ENCODE measurements at places on chromosomes 16 and 17. TPM values are rescaled to one million over a fixed set of nuclear protein-coding genes. Genes with fewer than 3 reads are reported as not detected.

- DNase-seq = no peak
These were observed 30.1 kb downstream of the LCMT1 start for GRCh38 chr16:25141648-25142047.

- DNase-seq = no peak
These were observed 950.8 kb upstream of the GOT2 start for GRCh38 chr16:59684911-59685310.

- no peak for DNase-seq
These were observed 390.1 kb downstream of the RBFOX1 start for GRCh38 chr16:7722761-7723160.

DNA sequence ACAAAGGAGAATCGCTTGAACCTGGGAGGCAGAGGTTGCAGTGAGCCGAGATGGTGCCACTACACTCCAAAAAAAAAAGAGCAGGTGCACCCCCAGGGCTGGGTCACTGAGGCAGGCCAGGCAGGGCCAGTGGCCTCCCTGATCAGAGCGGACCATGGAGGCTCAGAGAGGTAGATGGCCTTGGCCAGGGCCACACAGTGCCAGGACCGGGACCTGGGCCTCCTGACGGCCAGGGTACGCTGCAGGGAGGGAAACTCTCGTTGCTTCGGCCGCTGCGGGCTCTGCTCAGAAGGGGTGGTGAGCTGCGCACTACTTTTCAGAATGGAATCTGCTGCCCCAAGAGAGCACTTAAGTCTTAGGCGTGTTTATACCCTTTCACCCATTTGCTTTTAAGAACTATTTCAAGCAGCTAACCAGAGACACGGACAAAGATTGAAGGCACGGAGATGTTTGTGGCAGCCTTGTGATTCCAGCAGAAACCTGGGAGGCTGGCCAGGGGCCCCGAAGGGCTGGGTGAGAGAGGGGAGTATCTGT, 17.1 kb downstream of the MYO1C start:
- DNase-seq = no peak

- DNase-seq = no peak
These were observed 48.3 kb downstream of the RNF213 start for GRCh38 chr17:80308692-80309517.

- no peak for DNase-seq
These were observed 222.6 kb upstream of the CPHXL start for GRCh38 chr16:75948886-75949285.

DNA sequence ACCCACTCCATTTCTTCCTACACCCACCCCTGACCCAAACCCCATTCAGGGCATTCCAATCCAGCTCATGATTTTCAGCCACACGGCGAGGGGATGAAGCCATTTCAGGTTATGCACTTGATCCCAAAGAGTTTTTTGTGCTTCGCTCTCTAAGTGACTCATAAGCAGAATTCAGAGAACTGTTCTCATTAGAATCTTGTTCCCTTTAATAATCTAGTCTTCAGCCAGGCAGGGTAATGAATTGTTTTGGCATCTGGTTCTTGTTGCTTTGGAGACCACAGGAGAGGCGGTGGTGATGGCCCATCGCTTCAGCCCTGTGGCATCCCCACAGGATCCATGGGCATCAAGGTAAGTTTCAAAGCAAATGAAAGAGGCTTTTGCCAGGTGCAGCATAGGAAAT, 4.8 kb upstream of the KRT31 start:
- DNase-seq = no peak

DNA sequence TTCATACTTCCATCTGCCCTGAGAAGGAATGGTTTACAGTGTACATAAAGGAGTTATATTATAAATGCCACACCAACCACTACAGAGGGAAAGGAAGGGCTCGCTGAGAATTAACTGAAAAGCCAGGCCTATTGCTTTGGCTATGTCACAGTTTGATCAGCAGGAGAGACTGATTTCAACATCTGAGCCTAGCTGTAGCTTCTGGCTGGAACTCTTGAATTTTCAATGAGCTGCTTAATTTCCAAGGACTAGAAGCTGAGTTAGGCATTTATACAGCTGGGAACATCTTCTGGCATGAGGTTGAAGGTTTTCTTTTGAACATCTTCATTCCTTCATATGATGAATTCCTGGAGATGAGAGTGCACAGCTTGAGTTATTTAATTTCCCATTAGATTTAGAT, 47.6 kb upstream of the GNAO1 start:
- no peak for DNase-seq

DNA sequence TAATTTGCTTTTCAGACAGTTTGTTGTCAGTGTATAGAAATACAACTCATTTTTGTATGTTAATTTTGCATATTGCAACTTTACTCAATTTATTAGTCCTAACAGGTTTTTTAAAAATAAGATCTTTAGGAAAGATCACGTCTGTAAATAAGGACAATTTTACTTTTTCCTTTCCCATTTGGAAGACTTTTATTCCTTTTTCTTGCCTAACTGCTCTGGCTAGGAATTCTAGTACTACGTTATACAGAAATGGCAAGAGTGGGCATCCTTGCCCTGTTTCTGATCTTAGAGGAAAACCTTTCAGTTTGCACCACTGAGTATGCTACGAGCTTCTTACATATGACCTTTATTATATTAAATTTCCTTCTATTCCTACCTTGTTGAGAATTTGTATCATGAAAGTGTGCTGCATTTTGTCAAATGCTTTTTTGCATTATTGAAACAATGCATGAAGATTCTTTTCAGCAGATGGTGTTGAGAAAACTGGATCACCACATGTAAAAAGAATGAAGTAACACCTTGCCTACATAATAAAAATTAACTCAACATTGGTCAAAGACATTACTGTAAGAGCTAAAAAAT, 113.4 kb downstream of the BRIP1 start:
- no peak for DNase-seq

DNA sequence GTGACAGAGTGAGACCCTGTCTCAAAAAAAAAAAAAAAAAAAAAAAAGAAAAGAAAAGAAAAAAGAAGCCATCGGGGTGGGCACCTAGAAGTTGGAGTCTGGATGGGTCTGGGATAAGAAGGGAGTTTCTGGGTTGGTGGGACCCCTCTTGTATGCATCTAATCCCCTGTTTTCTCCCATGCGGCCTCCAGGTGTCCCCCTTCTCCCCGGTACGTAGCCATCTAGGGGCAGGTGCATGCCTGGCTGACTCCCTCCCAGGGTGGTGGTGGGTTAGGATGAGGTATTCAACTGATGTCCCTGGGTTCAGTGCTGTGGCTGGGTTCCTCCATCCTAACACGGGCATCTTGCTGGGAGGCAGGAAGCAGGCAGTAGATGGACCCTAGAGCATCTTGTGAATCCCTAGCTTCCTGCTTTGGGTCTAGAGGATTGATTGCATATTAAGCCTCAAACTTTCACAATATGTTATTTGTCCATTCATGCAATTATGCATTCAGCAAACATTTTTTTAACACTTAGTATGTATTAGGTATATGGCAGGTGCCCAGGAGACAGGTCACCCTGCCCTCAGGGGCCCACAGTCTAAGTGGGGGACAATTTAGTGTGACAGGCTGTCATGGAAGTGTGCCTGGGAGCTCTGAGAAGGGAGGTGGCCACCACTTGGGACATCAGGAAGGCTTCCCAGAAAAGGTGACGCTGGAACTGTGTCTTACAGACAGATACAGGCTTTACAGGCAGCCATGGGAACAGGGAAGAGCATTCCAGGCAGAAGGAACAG, 13.1 kb downstream of the FMNL1 start:
- DNase-seq = no peak

- DNase-seq = peak; percentile 70
These were observed 1.7 kb upstream of the GPRC5B start for GRCh38 chr16:19886073-19886941.

- DNase-seq = no peak
These were observed 388.6 kb downstream of the GRIN2A start for GRCh38 chr16:9793623-9794022.

- no peak for DNase-seq
These were observed 502.7 kb upstream of the HSBP1 start for GRCh38 chr16:83305092-83305491.

DNA sequence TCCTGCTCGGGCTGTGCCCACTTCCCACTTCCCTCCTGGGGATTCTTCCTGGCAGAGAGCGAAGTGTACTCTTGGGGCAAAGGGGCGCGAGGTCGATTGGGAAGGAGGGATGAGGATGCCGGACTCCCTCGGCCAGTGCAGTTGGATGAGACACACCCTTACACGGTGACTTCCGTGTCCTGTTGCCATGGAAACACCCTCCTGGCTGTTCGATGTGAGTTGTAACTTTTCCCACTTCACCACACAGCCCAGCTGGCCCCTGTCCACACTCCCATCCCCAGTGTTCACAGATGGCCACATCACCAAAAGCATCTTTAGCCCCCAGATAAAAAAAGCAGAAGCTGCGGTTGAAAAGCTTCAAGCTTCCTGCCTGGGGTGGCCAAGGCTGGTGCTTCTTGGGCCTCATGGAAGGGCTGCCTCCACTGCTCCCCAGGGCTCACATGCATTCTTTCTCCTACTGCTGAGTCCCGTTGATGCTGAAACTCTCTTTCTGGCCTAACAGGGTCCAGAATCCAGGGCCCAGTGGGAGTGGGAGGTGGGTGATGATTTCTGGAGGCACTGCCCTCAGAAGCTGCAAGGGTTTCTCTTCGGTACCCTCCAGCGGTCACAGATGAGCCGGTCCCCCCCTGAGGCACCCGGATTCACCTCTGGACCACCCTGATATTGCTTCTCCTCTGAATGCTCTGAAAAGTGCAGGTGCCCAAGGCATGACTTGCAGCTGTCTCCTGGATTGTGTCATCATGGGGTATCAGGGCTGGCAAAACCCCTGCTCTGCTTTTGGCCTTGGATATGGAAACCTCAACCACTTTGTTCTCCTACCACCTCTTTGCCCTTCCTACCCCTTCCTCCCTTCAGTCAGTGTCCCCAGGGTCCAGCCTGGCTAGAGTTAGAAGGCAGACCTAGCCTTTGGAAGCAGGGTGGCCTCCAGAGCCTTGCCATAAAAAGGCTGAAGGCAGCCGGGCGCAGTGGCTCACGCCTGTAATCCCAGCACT, 2.2 kb upstream of the TRAF4 start:
- no peak for DNase-seq

DNA sequence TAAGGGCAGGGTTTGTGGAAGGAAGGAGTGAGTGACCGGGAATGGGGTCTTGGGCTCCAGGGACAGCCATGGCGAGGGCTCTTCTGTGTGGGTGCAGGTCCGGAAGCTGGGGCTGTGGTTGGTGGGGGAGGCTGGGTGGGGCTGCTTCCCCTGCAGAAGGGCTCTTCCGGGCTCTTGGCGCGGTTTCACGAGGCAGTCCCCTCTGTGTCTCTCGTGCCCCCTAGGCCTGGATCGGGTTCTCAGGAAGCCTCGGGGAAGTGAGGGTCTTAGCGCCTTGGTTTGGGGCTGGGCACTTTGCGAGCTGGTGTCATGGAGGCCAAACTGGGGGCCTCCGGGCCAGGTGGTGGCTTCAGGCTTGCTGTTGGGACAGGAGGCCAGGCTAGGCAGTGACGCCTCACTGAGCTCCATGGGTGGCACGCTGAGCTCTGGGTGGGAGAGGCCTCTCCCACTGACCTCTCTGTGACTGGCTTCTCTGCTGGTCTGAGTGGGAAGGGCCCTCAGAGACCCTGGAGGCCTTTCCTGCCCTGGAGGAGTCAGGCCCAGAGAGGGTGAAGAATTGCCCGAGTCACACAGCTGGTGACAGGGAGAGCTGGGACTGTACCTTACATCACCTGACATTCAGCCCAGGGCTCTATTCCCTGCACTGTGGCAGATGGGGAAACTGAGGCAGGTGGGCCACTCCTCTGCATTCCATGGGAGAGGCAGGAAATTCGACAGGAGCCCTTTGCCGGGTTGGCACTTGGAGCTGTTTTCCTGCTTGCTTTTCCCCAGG, 8.2 kb downstream of the ADCY7 start:
- no peak for DNase-seq

DNA sequence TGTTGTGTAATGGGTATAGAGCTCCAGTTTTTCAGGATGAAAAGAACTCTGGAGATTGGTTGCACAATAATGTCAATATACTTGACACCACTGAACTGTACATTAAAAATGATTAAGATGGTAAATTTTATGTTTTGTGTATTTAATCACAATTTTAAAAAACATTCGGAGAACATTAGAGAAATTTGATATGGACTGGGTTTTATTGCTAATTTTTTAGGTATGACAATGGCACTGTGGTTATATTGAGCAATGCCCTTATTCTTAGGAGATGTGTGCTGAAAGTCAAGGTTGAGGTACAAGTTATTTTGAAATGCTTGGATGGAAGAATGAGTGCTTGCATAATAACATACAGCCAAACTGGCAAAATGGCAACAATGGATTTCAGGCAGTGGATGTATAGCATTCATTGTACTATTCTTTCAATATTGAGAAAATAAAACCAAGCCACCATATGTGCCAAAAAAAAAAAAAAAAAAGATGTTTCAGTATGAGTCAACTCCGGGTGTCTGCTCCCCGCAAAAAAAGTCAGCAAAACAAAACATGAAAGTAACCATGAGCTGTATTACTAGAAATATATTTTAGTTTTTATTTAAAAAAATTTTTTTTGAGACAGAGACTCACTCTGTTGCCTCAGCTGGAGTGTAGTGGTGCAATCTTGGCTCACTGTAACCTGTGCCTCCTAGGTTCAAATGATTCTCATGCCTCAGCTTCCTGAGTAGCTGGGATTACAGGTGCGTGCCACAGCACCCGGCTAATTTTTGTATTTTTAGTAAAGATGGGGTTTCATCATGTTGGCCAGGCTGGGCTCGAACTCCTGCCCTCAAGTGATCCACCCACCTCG, 19.8 kb downstream of the HOXB1 start:
- DNase-seq = no peak

GRCh38 chr17:1147664-1148063, 32.1 kb downstream of the ABR start:
- DNase-seq = peak; percentile 78

DNA sequence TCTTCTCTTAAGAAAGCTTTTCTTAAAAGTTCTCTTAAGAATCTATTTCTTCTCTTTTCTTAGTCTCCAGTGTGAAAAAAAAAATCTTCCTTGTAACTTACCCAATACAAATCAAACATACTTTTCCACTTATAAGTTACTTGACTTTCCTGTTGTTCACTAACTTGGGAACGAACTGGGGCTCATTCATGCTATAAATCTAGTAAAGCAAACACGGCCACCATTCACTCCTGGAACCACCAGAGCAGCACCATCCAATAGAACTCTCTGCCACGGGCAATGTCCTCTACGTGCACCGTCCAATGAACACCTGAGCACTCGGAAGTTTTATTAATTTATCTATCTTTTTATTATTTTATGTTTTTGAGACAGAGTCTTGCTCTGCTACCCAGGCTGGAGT, 20.8 kb downstream of the SRP68 start:
- DNase-seq = no peak

DNA sequence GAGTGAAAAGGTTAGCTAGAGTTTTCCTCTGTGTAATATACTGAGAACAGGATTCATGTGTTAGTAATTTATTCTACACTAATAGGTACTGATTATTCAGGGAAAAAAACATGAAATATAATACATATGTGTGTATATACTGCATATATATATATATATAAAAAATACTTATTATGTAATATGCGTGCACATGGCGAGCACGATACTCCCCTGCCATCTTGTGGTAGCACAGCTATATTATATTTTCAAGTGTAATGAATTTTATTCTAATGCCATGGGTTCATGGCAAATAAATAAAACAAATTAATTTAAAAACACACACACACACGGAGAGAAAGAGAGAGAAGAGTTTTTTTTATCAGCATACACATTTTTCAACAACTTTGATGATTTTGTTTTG, 460.6 kb downstream of the KCNJ2 start:
- DNase-seq = peak; percentile 15

TEDC2 gene
- total RNA-seq = 12.5 TPM

PDILT gene
- total RNA-seq = not detected

CES5A gene
- total RNA-seq = not detected

FOXN1 gene
- total RNA-seq = not detected

HBQ1 gene
- 1.5 TPM for total RNA-seq

BCL6B gene
- total RNA-seq = not detected

Measured in NCI-H460 (cell line).